ENCODE measurements at places on chromosomes 6 and 20.

- DNase-seq: no peak
Measured at GRCh38 chr6:151101161-151101815, 138.5 kb upstream of the AKAP12 start.

- DNase-seq: no peak
Measured at GRCh38 chr6:39213195-39213920, 15.9 kb downstream of the KCNK5 start.

DNA sequence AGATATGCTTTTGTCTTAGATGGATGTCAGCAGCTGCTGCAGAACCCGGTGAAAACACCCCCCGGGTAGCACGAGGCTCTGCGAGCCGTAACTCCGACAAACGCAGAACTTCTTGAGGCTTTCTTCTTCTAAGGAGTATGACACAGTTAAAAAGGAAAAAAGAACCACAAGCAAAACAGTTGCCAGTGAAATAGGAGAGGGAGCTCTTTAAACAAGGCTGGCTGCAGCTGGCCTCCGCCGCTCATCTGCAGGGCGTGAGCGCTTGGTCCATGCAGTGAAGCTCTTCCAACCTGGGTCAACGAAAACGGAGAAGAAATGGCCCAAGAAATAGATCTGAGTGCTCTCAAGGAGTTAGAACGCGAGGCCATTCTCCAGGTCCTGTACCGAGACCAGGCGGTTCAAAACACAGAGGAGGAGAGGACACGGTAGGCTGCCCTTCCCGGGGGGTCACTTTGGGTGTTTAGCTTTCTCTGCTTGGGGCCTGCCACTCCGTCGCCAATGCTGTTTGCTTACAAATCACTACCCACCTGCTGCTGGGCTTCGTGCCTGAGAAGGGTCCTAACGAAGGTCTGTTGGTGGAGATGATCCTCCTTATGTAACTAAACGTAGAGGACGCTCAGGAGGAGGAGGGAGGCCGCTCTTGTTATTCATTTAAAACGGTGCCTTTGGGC, 13.2 kb downstream of the SYTL3 start:
- DNase-seq: no peak

GRCh38 chr6:162184465-162184864, 543.1 kb downstream of the PRKN start:
- DNase-seq: no peak

- no peak for DNase-seq
Measured at GRCh38 chr6:157584036-157584435, 203.0 kb downstream of the ZDHHC14 start.

GRCh38 chr6:104771258-104771832, 88.4 kb downstream of the HACE1 start:
- DNase-seq: peak; percentile 36

- DNase-seq: no peak
Measured at GRCh38 chr6:30601815-30602641, 15.0 kb downstream of the PPP1R10 start.

DNA sequence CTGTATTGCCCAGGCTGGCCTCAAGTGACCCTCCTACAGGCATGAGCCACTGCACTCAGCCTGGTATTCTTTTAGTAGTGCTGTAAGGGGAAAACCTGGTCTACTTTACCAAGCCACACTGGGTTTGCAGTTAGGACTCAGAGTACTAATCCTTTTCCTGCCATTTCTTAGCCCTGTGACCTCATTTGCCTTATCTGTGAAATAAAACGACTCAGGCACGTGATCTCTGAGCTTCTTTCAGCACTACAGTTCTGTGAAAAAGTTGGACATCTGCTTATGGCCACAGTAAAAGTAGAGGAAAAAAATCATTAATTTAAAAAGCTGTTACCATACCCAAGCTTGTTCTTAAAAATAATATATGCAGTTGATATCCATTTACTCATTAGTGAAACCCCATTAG, 1007.5 kb downstream of the KIF16B start:
- no peak for DNase-seq

- DNase-seq: peak; percentile 96
Measured at GRCh38 chr20:44738813-44739477, 6.7 kb upstream of the KCNK15 start.

DNA sequence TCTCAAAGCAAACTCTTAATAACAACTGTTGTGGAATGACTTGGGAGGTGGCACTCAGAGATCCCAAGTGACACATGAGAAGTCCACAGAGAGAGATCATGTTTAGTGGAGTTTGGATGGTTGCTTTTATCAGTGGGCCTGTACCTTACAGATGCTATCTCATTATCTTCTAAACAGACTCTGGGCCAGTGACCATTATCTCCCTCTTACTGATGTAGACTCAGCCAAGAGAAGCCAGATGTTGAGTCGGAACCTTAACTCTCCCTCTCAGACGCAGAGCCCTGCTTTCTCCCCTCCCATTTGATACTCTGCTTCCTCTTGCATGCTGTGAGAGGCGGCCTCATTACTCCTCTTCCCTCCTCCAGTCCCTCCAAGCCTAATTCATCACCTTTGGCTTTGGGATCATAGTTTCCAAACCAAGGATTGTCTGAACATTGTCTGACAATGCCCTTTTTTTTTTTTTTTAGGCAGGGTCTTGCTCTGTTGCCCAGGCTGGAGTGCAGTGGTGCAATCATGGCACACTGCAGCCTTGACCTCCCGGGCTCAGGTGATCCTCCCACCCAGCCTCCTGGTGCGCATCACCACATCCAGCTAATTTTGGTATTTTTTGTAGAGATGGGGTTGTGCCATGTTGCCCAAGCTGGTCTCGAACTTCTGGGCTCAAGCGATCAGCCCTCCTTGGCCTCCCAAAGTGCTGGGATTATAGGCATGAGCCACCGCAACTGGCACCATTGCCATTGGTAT, 4.5 kb upstream of the DDR1 start:
- DNase-seq: peak; percentile 41

DNA sequence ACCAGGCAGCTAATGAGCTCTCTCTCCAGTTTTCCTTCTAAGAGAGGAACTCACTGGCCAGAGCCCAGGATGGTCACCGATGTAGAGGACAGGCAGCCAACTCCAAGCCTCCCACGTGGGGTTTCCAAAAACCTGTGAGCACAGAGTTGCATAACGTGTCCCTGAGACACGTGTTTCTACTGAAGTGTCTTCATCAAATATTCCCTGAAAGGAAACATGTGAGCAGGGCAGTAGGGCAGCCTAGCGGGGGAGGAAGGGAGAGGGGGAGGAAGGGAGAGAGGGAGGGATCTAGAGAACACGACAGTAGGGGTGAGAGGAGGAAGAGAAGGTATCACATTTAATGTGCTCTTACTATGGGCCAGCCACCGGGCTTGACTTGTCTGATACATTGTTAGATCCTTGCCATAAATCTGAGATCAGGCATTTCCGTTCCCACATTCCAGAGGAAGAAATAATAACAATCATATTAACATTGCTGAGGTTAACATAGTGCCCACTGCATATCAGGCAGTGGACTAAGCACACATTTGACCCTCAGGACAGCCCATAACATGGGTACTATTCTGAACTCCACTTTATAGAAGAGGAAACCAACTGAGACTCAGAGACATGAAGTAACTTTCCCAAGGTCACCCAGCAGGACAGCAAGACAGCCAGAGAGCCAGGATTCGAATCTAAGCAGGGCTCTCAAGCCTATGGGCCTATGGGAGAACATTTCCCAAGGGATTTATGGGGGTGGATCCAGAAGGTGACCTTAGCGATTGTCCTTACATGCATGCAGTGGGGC, 4.5 kb upstream of the SYS1 start:
- no peak for DNase-seq

GRCh38 chr6:154602296-154602695, 91.8 kb upstream of the CNKSR3 start:
- no peak for DNase-seq

GRCh38 chr20:57301026-57301425, 28.6 kb upstream of the SPO11 start:
- no peak for DNase-seq

DNA sequence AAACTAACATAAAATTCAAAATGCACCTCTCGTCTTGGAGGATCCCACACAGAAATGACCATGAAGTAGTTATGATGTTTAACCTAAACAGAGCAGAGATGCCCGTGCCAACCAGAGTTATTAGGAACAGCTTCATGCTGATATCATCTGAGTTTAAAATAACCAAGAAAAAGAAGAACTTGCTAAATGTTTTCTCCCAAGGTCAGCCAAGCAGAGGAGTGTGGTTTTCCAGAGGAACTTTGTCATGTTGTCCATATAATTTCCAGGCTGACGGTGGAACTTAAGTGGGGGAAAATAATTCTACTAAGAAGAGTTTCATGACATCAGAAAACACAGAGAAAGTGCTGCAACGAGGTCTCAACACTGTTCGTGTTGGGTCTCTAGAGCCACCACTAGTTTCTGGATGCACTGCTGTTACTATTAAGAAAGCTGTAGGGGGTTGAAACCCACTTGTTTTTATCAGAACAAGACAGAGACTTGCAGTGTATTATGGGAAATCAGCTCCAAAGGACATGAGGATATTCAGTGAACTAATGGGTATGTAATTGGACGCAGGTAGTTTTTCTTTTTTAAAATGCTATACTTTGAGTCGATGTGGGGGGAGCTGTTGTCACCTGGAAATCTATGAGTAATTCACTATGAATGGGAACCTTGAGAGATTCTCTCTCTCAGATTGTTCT, 5.2 kb downstream of the AGPAT4 start:
- DNase-seq: peak; percentile 31

- no peak for DNase-seq
Measured at GRCh38 chr6:140480852-140481251, 1106.4 kb upstream of the CITED2 start.

DNA sequence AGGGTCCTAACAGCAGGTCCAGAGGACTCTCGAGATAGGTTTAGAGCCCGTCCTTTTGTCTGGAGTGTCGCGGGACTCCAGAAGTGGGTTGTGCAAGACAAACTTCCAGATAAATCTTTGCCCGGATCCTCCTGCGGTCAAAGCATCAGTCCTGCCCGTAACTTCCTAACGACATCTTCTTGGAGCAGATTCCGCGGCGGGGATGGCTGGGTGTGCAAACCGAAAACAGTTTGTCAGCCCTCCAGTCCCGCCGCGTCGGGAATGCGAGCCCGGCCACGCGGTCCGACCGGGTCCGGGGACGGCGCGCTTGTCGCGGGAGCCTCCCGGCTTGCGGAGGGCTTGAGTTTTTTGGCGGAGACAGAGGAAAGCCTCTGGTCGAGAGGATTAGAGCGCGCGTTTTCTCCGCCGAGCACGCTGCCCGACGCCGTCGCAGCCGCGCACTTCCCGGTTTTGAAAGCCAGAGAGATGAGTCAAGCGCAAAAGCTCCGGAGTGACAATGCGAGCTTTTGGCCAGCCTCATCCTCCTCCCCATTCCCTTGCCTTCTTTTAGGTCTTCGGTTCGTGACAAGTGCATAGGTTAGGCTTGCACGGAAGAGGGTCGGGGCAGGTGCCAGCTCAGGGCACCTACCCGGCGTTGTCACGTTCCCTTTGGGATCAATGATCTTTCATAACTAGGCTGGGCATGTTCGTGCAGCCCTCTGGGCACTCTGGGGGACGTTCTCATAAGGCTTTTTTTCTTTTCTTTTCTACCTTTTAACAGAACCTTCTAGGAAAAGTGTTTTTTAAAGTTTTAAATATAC, 91.3 kb upstream of the PRDM1 start:
- peak; percentile 83 for DNase-seq

DNA sequence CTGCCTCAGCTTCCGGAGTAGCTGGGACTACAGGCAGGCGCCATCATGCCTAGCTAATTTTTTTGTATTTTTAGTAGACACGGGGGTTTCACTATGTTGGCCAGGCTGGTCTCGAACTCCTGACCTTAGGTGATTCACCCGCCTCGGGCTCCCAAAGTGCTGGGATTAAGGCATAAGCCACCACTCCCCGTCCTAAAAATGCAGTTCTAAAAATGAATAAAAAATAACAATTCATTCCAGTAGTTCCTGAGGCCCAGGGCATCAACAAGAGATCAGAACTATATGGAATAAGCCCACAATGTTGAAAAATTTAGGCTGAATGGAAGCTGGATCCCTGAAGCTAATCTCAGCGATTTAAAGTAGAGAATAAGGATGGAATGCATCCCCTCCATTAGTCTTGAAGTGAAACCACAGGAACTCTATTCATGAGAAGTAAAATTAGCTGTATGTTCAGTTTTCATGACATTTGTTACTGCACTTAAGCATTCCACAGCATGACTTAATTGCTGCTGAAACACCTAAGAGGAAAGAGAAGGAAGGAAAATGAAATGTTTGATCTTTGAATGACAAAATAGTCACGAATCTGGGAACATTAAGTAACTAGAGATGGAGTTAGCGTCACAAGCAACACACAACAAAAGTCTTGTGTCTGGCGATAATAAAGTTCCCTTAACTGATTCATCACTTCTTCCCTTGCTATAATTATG, 80.4 kb upstream of the RIPOR2 start:
- no peak for DNase-seq

DNA sequence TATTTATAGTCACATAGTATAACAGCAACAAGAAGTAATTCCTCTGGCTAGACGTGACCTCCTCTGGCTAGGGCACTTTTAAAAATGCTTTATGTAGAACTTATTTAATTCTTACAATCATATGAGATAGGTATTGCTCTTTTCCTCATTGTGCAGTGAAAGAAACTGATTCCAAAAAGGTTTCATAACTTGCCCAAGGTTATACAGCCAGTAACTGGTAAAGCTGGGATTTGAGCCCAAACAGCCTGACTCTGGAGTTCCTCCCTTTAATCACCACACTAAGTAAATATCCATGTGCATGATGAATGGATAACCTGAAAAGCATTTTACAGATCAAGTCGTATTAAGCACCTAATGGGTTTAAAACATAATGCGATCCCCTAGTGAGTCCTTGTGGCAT, 214.6 kb downstream of the PRL start:
- no peak for DNase-seq

DNA sequence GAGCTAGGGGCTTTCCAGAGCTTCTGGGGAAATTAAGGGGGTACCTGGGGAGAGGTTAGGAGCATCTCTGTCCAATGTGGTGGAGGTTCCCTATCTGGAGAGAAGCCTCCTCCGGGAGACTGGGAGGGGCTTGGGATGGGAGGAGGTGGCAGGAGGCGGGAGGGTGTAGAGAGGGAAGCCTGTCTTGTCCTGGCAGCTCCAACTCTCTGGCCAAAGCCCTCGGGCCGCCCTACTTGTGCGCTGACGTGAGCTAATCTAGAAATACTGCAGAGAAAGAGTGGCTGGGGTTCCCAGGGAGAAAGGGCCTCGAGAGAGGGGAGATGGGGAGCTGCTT, 1.6 kb upstream of the SLC32A1 start:
- peak; percentile 57 for DNase-seq

DNA sequence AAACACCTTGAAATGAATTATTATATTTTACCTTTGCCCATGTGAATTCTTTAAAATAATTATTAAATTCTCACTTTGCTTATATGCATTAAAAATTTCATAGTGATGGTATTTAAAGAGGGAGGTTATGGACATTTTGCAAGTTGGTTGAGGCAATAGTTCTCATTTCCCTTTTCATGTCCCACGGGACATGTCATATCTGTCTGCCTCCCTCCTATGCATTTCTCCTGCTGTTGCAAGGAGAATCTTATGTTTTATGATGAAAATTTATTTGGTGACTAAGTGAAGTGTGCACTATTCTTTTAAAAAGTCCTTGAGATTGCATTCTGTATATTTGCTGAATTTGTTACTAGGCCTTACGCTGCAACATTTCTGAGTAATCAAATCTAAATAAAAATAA, 67.2 kb downstream of the UTRN start:
- no peak for DNase-seq

- DNase-seq: peak; percentile 21
Measured at GRCh38 chr6:97813889-97814567, 531.0 kb upstream of the MMS22L start.

GRCh38 chr6:101086473-101086872, 205.3 kb upstream of the ASCC3 start:
- DNase-seq: peak; percentile 63

- DNase-seq: no peak
Measured at GRCh38 chr20:40551125-40551530, 137.9 kb downstream of the MAFB start.

- peak; percentile 56 for DNase-seq
Measured at GRCh38 chr20:44776980-44777379, 31.3 kb downstream of the KCNK15 start.
